ENCODE measurements at places on chromosomes 16 and 17. TPM values are rescaled to one million over a fixed set of nuclear protein-coding genes. Genes with fewer than 3 reads are reported as not detected.

ACSF3 gene
- total RNA-seq: 32.0 TPM

C1QTNF8 gene
- total RNA-seq: not detected

MXRA7 gene
- total RNA-seq: 159 TPM

TAC4 gene
- total RNA-seq: not detected

CD300E gene
- total RNA-seq: 6.5 TPM

ARHGAP27 gene
- 73.8 TPM for total RNA-seq

ZSCAN10 gene
- not detected for total RNA-seq

KIF2B gene
- not detected for total RNA-seq

KRTAP4-5 gene
- total RNA-seq: not detected

KRT222 gene
- 1.3 TPM for total RNA-seq

TMEM132E gene
- 0.23 TPM for total RNA-seq

CD300A gene
- total RNA-seq: 17.5 TPM

CLEC18A gene
- 2.0 TPM for total RNA-seq

EPX gene
- total RNA-seq: not detected

GP2 gene
- total RNA-seq: not detected

TNFRSF17 gene
- total RNA-seq: 0.41 TPM

FHOD1 gene
- 94.9 TPM for total RNA-seq

C16orf86 gene
- 3.8 TPM for total RNA-seq

ELOB gene
- 179 TPM for total RNA-seq

MAPT gene
- 5.1 TPM for total RNA-seq

WNT9B gene
- 2.0 TPM for total RNA-seq

TMEM238L gene
- not detected for total RNA-seq

ZNF423 gene
- total RNA-seq: 11.9 TPM

TBC1D3B gene
- 8.2 TPM for total RNA-seq

BTBD17 gene
- not detected for total RNA-seq

BEAN1 gene
- total RNA-seq: 0.87 TPM

TBC1D3E gene
- total RNA-seq: not detected

MRC2 gene
- total RNA-seq: 127 TPM

HOXB13 gene
- total RNA-seq: not detected

MYL11 gene
- total RNA-seq: not detected

DPEP3 gene
- total RNA-seq: not detected

KCNJ2 gene
- 18.1 TPM for total RNA-seq

UTS2R gene
- total RNA-seq: not detected

TPSG1 gene
- 2.3 TPM for total RNA-seq

CACNG5 gene
- not detected for total RNA-seq

TNFRSF12A gene
- total RNA-seq: 74.9 TPM

ATP2C2 gene
- total RNA-seq: 48.9 TPM

TAOK2 gene
- 75.4 TPM for total RNA-seq

CHP2 gene
- total RNA-seq: not detected

CIBAR2 gene
- not detected for total RNA-seq

ALOX12B gene
- total RNA-seq: not detected

KRT33A gene
- total RNA-seq: not detected

APRT gene
- total RNA-seq: 85.2 TPM

CACNG1 gene
- total RNA-seq: not detected

CSH1 gene
- total RNA-seq: not detected

COPZ2 gene
- 24.5 TPM for total RNA-seq
